ENCODE measurements at places on chromosomes 6 and 20.
A peak's percentile ranks its signal among the peaks of the same experiment; 100 is the strongest.

DNA sequence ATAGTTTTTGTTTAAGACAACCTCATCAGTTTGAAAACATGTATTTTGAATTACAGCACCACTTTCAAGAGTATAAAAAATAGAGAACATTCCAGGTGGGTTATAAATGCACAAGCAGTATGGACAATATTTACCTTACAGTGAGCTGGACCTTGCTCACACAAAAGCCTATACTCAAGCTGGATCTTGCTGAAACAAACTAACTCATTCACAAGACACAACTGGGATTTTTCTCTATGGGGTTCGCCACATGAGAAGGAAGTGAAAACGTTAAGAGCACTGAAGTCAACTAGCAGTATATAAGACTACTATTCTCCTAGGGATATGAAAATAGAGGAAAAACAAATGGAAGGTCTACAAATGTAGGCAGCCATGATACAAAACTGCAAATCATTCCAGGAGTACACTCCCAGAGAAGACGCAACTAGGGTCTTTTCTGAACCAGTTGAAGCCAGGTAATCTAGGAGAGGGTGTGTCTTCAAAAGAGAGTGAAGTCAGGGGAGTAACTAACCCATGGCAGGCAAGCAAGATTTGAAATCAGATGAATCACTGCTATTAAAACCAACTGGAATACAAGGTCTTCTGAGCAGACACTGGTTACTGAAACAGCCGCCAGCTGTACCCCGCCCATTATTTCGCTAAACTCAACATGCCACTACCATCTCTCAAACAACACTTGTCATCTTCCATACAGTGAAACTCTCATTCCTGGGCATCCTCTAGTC lies 26.5 kb downstream of the STAU1 start:
- DNase-seq: no peak

GRCh38 chr6:98920904-98921431 lies 26.8 kb downstream of the FBXL4 start:
- DNase-seq: no peak

DNA sequence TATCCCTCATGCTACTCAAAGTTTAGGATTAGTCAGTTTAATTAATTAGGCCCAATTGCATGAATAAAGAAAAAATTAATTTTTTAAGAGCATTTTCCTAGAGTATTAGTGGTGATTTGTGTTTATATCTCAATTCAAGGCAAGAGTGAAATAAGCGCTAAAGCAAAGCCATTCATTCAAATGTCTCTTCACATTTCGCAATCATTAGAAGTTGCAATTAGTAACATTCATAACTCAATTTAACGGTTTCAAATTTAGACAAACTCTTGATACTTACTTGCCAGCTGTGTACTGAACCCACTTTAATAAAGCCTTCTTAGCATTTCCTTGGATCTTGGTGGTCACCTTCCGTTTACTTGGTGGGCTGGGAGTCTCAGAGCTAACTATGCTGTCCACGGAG lies 127.2 kb downstream of the SYNE1 start:
- no peak for DNase-seq

GRCh38 chr20:20233041-20233514 lies 134.8 kb upstream of the INSM1 start:
- DNase-seq: no peak

GRCh38 chr20:48812600-48813445 lies 15.0 kb downstream of the PREX1 start:
- DNase-seq: no peak

DNA sequence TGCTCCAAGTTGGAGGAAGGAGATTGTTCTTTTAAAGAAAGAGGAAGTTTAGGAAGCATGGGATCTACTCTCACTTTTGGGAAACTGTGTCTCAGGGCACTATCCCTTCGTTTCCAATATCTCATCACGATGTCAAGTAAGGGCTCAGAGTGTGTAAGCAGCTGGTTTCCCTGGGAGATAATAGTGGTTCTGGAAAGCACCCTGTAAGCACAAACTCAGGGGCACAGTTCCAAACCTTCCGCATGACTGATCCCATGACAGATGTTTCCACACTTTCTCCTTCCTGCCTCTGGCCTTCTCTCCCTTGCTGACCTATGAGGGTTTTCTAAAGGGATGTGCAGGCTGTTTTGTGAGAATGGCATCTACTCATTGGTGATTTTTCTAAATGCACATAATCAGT lies 33.9 kb downstream of the ADTRP start:
- no peak for DNase-seq

GRCh38 chr6:108348655-108349349 lies 53.9 kb downstream of the AFG1L start:
- DNase-seq: no peak

DNA sequence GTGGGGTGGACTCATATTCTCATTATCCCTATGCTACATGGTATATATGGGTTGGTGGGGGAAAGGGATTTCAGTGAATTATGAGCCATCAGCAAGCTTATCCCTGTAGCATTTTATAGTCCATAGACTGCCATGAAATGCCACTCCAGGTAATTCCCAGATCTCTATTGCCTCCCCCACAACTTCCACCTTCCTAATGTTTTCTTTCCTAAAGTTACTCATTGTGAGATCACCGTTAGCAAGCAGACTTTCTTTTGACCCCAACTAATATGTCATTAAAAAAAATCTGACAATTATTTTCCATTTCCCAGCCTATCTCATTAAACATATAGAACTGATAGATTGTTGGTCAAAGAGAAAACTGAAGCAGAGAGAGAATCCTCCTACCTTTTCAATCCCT lies 40.7 kb upstream of the TBX18 start:
- DNase-seq: no peak

DNA sequence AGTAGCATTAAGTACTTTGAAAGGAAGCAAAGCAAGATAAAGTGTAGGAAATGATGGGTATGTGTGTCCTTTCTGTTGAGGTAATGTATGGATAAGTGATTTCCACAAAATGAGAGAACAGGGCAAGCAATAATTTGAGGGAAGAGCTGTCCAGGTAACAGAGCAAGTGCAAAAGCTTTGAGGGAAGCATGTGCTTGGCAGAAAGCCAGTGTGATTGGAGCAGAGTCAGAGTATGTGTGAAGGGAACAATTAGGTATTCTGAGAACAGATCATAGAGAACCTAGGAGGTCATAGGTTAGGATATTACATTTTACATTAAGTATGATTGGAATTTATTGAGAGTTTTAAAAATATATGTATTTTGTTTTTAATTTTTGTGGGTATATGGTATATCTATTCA lies 30.2 kb upstream of the MAN1A1 start:
- DNase-seq: no peak

DNA sequence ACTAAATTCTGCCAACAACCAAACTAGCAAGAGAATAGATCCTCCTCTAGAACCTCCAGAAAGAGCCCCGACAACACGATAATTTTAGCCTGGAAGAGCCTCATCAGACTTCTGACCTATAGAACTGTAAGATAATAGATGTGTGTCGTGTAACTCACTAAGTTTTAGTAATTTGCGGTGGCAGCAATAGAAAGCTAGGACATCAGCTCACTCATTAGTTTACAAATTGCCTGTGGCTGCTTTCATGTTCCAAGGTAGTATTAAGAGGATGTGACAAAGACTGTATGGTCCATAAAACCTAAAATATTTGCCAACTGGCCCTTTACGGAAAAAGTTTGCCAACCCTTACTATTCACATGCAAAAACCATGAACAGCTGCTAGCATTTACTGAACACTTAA lies 17.3 kb downstream of the CYP24A1 start:
- no peak for DNase-seq

DNA sequence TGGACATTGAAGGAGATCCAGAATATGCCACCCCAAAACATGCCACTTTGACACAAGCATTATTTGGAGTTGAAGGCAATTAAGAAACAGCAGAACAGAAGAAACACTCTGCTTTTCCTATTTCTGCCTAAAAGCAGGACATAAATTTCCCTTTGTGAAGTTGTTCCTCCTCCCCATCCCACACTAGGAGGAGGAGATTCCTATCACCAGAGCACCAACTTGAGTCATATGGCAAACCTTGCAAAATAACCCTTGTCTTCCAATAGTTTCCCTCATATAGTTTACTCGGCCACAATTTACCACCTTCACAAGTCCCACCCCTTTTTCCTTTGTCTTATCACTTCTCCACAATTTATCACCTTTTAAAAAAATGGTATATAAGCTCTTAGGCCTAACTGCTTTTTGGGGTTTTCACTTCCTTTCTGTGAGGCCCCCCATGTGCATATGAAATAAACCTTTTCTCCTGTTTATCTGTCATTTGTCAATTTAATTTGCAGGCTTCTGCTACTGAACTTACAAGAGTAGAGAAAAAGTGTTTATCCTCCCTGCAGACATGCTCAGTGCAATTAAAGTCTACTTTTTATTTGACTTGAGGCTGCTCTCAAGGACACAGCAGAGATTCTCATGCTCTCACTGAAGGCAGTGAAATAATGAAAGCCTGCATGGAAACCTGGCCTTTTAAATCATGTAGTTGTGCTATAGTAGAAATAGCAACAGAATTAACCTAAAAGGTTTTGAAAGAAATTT lies 2.8 kb upstream of the RAB23 start:
- DNase-seq: no peak

GRCh38 chr20:52047811-52048764 lies 143.5 kb downstream of the ZFP64 start:
- DNase-seq: peak; percentile 9

GRCh38 chr6:134480593-134480992 lies 162.7 kb upstream of the SGK1 start:
- DNase-seq: no peak

DNA sequence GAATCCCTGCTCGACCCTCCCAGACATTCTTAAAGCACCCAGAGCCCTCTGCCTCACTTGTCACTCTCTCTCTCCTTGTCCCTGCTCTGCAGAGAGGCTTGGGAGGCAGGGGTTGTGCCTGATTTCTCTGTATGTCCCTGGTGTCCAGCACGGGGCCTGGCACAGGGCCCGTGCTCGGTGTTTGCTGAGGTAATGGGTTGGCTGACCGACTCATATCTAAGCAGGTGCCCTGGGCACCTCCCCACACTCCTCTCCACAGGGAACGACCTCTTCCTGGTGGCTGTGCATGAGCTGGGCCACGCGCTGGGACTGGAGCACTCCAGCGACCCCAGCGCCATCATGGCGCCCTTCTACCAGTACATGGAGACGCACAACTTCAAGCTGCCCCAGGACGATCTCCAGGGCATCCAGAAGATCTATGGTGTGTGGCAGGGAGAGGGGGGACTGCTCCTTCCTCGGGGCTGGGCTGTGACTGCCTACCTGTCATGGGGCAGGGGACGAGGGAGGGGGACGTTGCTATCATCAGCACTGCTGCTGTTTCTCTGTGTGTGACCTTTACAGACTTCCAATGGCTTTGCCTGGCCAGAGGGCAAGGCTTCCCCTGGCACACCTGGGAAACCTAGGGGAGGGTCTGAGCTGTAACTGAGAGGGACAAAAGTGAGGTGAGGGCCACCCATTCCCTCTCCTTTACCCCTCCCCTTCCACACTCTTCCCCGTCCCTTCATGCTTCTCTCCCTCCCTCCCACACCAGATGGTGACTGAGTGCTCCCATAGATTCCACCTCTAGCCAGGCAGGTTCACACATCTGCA lies 14.2 kb downstream of the MMP24OS start:
- no peak for DNase-seq

- no peak for DNase-seq
These were observed 480.6 kb upstream of the BTBD3 start for GRCh38 chr20:11437090-11437489.

DNA sequence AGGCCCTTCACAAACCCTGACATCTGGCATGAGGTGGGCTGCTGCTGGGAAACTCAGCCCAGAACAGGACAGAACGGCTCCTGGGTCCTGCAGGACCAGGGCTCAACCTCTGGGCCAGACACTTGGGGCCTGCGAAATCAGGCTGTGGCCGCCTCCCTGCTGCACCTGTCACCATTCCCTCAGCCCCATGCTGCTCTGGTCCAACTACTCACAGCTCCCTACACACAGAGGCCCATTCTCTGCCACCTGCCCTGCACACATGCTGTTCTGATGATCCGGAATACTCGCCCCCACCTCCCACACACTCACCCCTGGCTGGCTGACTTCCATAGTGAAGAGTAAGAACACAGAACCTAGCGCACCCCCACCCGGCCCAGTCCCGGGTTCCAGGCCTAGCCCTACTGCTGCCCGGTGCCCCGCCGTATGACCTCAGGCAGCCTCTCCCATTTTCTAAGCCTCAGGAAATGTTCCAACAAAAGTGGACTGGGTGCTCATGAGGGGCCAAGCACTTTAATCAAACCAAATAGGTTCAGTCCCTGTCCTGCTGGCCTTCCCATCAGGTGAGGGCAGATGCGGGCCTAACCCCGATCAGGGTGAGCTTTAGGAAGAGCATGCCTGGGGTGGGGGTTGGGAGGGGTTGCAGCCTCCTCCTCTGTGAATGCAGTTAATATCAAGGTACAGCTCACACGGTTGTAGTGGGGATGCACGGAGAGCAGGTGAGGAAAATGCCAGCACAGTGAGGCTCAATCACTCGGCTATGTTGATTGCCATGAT lies 3.9 kb downstream of the PEDS1 start:
- no peak for DNase-seq

DNA sequence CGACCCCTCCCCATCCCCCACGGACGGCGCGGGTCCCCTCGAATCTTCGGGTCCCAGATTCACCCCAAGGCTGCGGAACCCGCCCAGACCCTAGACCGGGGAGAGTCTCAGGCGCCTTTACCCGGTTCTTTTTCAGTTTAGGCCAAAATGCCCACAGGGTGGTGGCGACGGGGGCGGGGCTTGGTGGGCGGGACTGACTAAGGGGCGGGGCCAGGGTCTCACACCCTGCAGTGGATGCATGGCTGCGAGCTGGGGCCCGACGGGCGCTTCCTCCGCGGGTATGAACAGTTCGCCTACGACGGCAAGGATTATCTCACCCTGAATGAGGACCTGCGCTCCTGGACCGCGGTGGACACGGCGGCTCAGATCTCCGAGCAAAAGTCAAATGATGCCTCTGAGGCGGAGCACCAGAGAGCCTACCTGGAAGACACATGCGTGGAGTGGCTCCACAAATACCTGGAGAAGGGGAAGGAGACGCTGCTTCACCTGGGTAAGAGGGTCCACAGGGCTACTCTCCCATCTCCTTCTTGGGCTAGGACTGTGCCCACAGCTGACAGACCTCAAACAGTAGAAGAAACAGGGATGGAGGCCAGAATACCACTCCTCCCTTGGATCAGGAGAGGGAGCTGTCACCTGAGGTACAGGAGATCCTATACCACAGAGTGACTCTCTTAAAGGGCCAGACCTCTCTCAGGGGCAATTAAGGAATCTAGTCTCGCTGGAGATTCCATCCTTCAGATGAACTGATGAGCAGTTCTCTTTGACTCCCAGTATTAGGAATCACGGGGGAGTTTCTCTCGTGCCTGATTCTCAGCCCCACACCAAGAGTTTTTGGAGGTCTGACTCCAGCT lies 942 bp downstream of the HLA-E start:
- peak; percentile 78 for DNase-seq

- no peak for DNase-seq
These were observed 7.8 kb downstream of the KCNG1 start for GRCh38 chr20:51014797-51015722.

DNA sequence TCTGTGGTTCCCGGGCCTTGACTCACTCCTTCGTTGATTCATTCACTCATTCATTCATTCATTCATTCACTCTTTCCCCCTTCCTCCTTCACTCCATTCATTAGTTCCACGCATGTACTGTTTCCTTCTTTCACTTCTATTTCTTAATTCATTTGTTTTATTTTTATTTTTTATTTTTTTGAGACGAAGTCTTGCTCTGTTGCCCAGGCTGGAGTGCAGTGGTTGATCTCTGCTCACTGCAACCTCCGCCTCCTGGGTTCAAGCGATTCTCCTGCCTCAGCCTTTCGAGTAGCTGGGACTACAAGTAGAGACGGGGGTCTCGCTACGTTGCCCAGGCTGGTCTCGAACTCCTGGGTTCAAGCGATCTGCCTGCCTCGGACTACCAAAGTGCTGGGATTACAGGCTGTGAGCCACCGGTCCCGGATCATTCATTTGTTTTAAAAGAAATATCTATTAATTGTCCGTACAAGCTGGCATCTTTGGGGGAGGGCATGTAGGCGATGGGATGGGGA lies 427 bp upstream of the NFKBIE start:
- no peak for DNase-seq
